ENCODE measurements at places on chromosomes 5 and 9.
A peak's percentile ranks its signal among the peaks of the same experiment; 100 is the strongest.

GRCh38 chr9:84789463-84789830 is 119.9 kb downstream of the NTRK2 start:
- DNase-seq, result no peak

- no peak for DNase-seq
These were observed 279.6 kb downstream of the ARRDC3 start for GRCh38 chr5:91103353-91104061.

- DNase-seq, result peak; percentile 27
These were observed 132.4 kb upstream of the EPB41L4A start for GRCh38 chr5:112551419-112552032.

DNA sequence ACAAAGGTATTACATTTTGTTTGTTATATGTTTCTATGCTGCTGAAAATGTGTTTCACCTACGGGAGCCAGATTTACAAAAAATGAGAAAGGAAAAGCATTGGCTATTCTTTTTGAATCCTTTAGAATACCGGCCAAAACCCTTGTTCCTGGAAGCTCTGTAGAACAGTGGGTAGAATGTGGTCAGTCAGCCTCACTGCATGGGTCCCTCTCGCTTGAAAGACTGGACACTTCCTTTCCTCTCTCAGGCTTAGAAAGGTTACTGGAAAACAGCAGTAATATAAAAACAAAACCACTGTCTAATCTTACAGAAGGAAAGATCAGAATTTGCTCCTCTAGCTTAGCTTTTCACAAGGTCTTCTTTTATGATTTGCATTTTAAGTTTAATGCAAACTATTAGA is 45.1 kb downstream of the OSTF1 start:
- DNase-seq, result no peak

- no peak for DNase-seq
These were observed 333.6 kb upstream of the DAB2 start for GRCh38 chr5:39758426-39758825.

DNA sequence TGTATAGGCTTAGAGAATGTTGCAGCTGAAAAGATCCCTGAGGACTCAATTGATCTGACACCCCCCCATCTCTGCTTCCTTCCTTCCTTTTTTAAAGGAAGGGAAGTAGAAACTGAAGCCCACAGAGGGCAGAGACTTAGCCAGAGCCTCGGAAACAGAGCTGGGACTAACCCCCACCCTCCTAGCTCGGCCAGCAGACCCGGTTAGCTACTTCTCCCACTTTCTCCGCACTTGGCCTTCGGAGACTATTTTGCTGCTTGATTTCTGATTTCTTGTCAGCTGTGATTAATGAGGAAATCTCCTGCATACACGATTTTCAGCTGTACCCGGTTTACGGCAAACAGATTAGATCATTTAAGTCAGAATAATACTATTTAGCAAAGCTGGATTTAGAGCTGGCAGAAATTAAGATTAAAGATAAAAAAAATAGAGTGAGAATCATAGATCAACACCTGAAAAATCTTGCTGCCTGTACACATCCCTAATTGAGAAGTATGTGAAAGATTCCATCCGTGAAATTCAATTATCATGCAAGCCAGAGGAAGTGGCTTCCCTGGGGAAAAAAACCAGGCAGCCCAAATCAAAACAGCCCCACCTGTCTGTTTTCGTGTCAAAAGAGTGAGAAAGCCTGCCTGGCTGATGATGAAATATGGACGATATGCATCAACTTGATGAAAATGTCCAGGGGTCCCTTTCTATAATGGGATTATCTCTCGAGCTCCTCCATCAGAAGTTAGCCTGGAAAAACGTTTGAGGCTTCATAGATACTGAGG is 159.5 kb upstream of the SHB start:
- no peak for DNase-seq

GRCh38 chr5:18882154-18882553 is 1105.8 kb downstream of the CDH18 start:
- no peak for DNase-seq
